Stimulated activated CD4-positive, alpha-beta T cell treated with anti-CD3 and anti-CD28 coated beads, Interleukin-4, amount 100 ng/mL, for 24 hours (primary cell): ENCODE measurements at places on chromosomes 5 and 9.

DNA sequence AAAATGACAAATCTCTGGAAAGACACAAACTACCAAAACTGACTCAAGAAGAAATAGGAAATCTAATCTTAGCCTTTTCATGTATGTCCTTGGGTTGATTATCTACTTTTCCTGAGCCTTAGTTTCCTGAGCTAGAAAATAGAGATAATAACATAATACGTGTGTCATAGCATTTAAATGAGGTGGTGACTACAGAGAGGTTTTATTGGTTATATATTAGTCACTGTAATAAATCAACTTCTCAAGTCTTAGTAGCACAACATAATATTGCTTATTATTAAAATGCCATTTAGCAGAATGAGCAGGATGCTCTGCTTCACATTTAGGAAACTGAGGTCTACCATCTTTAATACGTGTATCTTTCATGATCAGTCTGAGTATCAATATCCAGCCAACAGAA lies 7.1 kb upstream of the PJA2 start:
- DNase-seq = no peak

DNA sequence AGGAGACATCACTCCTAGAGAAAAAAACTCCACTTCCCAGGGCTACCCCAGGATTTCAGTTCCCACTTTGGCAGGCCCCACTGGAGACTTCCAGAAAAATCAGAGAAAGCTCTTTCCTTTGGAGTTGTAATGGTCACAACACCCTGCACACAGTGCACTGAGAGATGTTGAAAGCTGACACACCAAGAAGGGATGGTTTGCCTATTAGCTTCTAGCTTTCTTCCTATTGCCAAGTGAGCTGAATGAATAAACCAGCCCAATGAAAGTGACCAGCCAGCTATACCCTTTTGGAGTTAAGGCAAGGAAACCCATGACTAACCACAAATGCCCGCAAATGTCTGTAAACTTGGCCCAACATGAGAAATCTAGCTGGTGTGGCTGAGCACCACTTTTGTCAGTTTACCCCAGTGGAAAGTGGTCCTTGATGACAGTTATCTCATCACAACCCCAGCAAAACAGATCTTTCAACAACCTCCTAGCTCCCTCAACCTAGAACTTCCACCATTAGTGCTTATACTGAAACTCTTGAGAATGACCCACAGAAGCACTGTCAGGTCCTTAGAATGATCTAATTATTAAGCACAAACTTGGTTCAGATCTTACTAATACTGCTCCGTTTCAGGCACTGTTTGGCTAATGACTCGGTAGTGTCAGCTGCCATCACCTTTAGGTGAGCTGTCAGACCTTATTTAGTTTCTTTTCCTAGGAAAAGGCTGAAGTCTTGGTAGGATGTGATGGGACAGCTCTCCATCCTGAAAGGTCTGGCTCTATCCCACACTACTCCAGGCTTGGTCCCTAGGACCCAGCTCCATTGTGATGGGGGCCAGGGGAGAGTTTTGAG lies 11.2 kb downstream of the IRF1 start:
- DNase-seq = no peak

DNA sequence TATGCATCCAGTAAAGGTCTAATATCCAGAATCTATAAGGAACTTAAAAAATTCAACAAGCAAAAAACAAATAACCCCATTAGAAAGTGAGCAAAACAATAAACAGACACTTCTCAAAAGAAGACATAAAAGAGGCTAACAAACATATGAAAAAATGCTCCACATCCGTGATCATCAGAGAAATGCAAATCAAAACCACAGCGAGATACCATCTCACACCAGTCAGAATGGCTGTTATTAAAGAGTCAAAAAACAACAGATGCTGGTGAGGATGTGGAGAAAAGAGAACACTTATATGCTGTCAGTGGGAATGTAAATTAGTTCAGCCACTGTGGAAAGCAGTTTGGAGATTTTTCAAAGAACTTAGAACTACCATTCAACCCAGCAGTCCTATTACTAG lies 86.1 kb downstream of the WWC1 start:
- no peak for DNase-seq

DNA sequence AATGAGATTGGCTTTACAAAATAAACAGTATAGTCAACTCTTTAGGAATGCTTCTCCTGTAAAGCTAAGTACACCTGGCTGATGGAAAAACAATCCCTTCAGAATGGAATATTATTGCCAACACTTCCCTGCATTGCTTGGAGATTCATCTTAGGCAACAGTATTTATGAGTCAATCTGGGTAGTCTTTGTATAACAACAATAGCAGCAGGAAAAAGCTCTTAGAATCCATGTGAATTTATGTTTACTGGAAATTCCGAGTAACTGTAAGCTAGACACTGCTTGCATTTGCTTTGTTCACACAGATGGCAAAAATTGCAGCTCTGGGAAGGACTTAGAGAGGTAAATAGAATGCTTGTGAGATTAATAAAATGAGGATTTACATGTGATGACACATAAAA lies 101.7 kb upstream of the NTRK2 start:
- no peak for DNase-seq

DNA sequence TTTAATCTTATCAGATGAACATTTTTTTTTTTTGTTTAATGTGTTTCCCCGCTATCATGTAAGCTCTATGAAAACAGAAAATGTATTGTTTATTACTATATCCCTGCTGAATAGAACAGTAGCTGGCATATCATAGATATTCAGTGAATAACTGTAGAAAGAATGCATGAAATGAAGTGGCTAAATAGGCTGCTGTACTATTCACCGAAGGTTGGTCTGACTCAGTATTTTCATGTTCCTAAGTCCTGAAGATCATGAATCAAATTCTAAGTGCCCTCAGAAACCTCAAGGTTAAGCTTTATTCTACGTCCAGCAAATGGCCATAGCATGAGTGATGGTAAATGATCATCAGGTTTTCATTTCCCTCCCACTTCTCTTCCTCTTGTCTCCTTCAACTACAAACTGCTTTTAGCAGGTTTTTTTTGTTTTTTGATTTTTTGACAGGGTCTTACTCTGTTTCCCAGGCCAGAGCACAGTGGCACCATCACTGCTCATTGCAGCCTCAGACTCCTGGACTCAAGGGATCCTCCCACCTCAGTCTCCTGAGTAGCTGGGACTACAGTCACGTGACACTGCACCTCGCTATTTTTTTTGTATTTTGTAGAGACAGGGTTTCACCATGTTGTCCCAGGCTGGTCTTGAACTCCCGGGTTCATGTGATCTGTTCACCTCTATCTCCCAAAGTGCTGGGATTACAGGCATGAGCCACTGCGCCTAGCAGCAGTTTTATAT lies 19.1 kb upstream of the ZFAND5 start:
- no peak for DNase-seq

- no peak for DNase-seq
Measured at GRCh38 chr9:93942161-93942560, 13.0 kb downstream of the BARX1 start.

GRCh38 chr5:78647838-78648358 lies 674 bp downstream of the LHFPL2 start:
- DNase-seq = no peak
